Suppressor macrophage (primary cell): ENCODE measurements at places on chromosomes 6 and 20.

- DNase-seq, result peak; percentile 43
These were observed 54.1 kb downstream of the UBE2V1 start for GRCh38 chr20:50058662-50059402.

- DNase-seq, result no peak
These were observed 45.2 kb downstream of the PLAGL2 start for GRCh38 chr20:32162351-32162750.

GRCh38 chr6:160279850-160280249 lies 21.2 kb upstream of the SLC22A2 start:
- no peak for DNase-seq

- peak; percentile 98 for DNase-seq
These were observed at the start of gene RNF114 for GRCh38 chr20:49936153-49937026. RNF114 (plus strand) TSS chr20:49936397; CDS start chr20:49936413, 16 bp downstream.

DNA sequence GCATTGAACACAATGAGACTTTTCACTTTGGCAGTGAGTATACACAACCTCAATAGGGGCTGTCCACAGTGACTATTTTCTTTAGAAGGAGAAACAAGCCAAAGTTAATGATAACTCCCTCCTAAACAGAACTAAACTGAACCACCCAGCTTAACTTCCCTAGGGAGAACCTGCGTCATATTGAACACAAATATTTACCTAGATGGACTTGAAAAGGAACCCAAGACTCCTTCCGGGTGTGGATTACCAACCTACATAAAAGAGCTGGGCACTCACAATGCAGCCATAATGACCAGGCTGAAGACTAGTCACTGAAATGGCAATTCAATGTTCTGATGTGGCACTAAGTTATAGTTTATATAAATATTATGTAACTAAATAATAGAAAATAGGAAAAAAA lies 160.6 kb downstream of the IBTK start:
- DNase-seq, result no peak

DNA sequence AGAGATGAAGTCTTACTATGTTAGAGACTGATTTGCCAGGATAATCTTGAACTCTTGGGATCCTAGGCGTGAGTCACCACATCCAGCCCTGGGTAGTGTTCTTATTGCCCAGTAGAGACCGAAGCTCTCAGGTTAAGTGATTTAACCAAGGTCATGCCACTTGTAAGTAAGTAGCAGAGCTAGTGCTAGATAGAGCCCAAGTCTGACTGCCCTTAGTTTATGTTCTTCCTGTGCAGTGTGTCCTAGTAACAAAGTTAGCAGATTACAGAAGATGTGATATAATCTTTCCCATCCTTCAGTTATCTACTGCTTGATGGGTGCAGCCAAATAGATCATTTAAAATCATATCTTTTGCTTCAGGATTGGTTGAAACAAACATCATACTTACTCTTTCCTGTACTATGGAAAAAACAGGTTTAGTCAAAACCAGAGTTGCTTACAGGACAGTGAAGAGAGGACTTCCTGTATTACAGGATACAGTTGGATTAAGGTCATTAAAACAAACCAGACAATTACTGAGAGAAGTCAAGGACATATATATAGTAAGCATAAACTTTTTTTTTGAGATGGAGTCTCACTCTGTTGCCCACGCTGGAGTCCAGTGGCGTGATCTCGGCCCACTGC lies 9.5 kb upstream of the PABPC1L start:
- DNase-seq, result no peak

DNA sequence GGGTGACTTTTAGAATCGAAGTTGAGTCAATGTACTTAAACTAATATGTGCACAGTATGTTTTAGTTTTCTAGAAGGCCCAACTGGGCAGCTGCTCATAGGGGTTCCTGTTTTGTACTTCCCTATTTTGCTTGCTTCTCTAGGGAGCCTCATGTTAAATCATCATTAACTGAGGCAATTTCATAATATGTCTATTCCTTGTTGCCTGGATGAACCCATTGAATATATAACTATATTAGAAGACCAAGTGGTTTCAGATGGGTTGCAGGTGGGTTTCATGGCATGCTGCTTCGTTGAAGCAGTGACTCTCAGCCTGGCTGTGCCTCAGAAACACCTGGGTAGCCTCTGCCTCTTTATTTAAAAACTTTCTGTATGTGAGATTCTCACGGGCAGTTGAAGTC lies 22.2 kb downstream of the CARMIL1 start:
- peak; percentile 88 for DNase-seq

GRCh38 chr20:14197097-14197496 lies 140.3 kb downstream of the FLRT3 start:
- DNase-seq, result no peak

DNA sequence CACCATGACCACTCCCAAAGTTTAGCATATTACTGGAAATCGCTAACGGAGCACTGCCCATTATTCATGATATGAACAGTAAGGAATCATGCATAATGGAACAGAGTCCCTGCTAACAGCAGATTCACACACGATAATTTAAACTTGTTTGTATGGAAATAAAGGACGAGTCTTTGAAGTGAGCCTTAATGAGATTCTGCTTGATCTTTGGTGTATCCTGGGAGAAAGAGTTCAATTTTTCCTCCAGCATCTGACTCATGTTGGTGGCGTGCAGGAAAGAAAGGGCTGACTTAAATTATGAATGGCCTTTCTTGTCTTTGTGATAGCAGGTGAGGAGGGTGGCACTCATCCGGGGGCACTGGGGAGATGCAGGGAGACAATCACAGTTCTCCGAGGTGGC lies 194.6 kb downstream of the ZNF217 start:
- DNase-seq, result no peak

DNA sequence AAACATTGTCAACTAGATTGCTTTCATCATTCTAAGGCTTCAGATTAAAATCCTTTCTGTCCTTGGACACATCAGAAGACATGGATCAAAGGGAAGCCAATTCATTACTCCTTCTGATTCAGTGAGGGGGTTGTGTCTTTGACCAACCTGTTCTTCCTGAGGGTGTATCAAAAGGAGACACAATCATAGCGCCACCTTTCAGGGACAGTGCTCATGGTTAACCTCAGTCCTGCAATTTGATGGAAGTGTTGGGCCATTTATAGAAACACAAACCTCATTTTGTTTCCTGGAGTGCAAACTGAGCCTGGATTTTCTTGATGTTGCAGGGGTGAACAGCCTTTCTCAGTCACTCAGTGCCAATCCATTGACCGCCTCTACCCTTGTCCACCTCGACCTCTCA lies 163.9 kb upstream of the SCGN start:
- no peak for DNase-seq

DNA sequence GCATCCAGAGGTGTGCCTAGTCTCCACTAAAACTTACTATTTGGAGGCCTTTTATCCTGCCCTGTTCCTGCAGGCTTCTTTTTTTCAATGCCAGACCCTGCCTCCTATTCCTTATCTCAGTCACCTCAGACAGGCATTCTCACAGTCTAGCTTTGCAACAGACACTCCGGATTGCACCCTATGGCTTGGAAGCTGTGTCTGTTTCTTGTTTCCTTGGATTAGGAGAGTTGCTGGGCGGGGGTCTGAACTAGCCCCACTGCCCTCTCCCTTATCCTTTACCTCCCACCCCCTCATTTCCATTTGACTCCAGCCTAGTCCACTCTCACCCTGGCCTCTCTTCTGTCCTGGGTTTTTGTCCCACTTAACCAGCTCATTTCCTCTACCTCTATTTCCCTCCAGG lies 228.1 kb upstream of the CITED2 start:
- DNase-seq, result no peak

GRCh38 chr6:136609873-136610706 lies 59.9 kb upstream of the MAP7 start:
- peak; percentile 94 for DNase-seq

GRCh38 chr6:77040568-77041195 lies 422.6 kb downstream of the HTR1B start:
- no peak for DNase-seq

DNA sequence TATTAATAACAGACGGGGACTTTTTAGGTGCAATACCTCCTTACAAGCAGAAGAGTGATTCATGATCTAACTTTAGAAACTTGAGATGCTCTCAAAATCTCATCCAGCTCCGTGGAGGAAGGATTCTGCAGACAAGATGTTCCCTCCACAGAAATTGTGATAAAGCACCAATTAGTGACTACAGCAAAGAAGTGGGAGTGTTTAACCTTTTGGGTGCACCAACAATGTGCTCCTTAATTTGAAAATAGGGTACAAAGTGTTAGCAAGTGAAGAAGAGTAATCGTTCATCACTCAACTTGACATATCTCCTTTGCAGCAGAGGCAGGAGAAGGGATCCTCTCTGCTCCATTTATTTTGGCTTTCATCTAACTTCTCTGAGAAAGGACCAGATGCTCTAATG lies 22.8 kb upstream of the SCP2D1 start:
- no peak for DNase-seq

GRCh38 chr6:70369332-70369950 lies 43.9 kb upstream of the FAM135A start:
- DNase-seq, result peak; percentile 85

- peak; percentile 84 for DNase-seq
These were observed 7.3 kb upstream of the ULBP2 start for GRCh38 chr6:149934249-149935156.

GRCh38 chr20:32010666-32011065 lies 428 bp downstream of the CCM2L start:
- DNase-seq, result no peak

- DNase-seq, result no peak
These were observed 8.1 kb downstream of the FERMT1 start for GRCh38 chr20:6114696-6115095.

DNA sequence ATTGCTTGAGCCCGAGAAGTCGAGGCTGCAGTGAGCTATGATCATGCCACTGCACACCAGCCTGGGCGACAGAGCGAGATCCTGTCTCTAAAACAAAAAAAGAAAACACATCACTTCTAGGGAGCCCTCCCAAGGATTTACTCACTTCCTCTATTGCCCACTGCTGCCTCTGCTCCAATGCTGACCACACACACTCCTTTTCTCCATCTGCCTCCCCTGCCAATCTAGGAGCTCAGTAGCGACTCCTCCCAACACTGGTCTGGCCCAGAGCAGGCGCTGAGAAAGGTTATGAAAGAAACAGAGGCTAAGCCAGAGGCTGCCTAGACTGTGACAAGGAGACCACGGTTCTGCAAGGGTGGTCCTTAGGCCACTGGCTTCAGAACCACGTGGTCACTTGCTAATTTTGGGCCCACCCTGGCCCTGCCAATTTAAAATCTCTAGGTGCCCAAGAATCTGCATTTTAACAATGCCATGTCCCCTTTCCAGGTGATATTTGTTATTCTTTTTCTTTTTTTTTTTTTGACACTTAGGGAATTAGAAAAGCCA lies 1.3 kb upstream of the E2F1 start:
- peak; percentile 87 for DNase-seq

DNA sequence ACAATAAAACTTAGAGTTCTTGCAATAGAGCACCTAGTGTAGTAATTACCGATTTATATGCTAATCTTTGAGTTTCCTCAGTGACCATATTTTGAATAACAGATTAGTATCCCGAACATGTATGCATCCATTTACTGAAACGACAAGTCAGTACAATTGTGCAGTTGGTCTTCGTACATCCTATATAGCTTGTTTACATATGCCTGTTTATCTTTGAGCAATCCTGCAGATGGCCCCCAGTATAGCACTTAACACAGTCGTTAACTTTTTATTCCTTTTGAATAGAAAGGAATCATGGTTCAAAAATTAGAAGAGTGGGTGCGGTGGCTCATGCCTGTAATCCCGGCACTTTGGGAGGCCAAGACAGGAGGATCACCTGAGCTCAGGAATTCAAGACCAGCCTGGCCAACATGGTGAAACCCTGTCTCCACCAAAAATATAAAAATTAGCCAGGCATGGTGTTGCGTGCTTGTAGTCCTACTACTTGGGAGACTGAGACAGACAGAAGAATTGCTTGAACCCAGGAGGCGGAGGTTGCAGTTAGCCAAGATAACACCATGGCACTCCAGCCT lies 6.6 kb downstream of the SRSF6 start:
- no peak for DNase-seq

DNA sequence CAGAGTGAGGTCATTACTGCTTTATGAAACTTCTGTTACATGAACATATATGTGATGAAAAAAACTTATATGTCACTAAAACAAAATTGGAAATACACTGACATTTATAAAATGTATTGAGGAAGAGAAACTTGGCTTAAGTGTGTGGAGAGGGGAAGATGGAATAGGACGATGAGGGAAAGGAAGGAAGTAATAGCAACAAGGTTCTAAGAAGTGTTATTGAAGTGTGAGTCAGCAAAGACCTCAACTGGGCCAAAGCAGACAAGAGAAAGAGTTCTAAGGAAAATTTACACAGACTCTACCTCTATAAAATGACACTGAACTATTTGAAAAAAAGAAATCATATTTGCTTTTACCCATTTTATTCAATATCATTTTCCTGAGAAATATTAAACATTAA lies 38.3 kb downstream of the SNX3 start:
- DNase-seq, result peak; percentile 68

DNA sequence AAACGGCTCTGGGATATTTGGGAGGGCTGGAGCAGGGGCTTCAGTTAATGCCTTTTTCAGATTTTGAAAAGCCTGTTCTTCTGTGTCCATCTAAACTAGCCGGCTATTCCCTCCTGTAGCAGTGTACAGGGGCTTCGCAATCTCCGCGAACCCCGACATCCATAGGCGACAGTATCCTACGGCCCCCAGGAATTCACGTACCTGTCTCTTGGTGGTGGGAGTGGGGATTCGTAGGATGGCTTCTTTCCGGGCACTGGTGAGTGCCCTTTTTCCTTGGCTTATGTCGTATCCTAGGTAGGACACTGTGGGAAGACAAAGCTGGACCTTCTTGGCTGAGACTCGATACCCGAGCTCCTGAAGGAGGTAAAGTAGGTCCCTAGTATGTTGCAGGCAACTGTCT lies 153.1 kb downstream of the TRIM27 start:
- DNase-seq, result no peak

DNA sequence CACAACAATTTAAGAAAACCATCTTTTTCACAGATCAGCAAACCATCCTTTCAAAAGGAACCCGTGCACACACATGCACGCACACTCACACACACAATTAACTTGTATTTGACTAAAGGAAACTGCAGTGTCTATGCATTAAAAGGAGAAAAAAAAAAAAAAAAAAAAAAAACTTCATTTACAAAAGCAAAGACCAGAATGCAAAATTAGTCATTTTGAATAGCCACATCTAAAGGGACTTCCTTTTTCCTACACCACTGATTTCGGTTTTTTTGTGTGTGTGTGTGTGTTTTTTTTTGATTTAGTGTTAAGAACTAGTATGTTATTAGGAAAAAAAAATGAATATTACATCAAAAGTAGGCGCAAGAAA lies 6.3 kb downstream of the ZMYND8 start:
- no peak for DNase-seq

DNA sequence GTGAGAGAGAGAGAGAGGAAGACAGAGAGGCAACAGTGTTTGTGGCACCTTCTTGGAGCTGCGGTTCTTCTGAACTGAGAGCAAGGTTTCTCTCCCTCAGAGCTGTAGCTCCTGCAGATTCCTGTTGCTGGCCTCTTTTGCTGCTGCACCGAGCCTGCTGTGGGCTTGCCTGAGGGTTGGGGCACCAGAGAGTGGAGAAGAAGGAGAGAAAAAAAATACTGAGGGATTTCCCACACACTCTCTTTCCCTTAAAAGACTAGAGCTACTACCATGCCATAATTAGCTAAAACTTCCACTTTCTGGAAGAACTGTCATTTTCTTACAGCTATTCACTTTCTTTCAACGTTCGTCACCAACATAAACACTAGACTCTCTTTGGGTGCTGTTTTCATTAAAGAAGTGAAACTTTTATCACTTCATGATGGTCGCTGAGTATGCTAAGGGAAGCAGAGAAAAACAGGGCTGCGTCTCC lies 18.2 kb upstream of the ECI2 start:
- DNase-seq, result no peak
